ENCODE measurements at places on chromosomes 7 and 10. TPM values are rescaled to one million over a fixed set of nuclear protein-coding genes. Genes with fewer than 3 reads are reported as not detected.

The PPP1R9A gene
- 48.9 TPM for total RNA-seq

The HMX2 gene
- total RNA-seq = 0.17 TPM

The UPK3B gene
- total RNA-seq = 4.3 TPM

The EXOSC1 gene
- 21.3 TPM for total RNA-seq

The FZD8 gene
- total RNA-seq = 31.3 TPM

The CLRN3 gene
- total RNA-seq = 176 TPM

The DEPP1 gene
- 14.8 TPM for total RNA-seq

The NRCAM gene
- total RNA-seq = 2.3 TPM

- no peak for DNase-seq
These were observed at the start of gene ADGRA1 for GRCh38 chr10:133087679-133088178. TSS of gene ADGRA1 (plus strand) at chr10:133087924. CDS start at chr10:133088910, 986 bp downstream.

DNA sequence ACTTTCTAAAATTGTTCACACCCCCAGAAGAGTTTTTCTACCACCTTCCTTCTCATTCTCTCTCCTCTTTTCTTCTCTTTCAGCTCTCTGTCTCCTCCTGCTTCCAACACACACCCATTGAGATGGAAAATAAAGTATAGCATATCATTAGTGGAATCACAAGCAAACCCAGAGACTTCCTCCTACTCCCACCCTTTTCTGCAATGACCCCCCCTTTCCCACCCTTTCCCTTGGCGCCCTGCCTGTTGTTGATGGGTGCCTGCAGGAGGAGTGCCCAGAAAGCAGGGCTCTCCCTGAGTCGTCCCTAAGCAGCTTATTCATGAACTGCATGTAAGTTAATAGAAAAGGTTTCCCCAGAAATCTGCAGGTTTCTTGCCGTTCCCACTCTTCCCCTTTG lies 300.0 kb downstream of the PLXNA4 start:
- DNase-seq = no peak

DNA sequence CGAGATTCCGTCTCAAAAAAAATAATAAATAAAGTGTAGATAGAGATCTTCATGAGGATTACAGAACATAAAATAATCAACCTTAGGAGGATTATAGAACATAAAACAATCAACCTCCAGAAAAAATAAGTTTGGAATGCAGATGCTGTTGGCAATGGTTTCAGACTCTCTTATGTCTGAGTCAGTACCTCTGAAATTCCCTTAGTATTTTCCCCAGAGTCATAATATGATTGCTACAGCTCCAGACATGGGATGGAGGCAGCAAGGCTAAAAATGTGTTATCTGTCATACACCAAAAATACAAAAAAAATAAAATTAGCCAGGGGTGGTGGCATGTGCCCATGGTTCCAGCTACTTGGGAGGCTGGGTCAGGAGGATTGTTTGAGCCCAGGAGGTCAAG lies 22.2 kb downstream of the CADPS2 start:
- DNase-seq = no peak

DNA sequence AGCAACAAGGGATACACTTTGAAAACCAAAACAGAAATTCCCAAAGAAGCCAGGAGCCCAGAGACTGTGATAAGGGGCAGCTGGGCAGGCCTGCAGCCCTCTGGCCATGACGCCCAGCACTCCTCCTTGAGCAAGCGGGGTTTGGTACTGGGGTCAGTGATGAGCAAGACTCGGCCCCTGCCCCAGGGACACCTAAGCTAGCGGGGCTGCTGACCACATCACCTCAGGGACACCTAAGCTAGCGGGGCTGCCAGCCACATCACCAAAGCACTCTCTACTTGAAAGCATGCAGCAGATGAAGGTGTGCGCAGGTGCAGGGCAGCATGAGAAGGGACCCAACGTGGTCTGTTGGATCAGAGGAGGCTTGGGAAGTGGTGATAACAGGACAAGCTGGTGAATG lies 108.0 kb upstream of the PPP2R2D start:
- no peak for DNase-seq

GRCh38 chr7:46024263-46024916 lies 103.3 kb upstream of the IGFBP3 start:
- no peak for DNase-seq

DNA sequence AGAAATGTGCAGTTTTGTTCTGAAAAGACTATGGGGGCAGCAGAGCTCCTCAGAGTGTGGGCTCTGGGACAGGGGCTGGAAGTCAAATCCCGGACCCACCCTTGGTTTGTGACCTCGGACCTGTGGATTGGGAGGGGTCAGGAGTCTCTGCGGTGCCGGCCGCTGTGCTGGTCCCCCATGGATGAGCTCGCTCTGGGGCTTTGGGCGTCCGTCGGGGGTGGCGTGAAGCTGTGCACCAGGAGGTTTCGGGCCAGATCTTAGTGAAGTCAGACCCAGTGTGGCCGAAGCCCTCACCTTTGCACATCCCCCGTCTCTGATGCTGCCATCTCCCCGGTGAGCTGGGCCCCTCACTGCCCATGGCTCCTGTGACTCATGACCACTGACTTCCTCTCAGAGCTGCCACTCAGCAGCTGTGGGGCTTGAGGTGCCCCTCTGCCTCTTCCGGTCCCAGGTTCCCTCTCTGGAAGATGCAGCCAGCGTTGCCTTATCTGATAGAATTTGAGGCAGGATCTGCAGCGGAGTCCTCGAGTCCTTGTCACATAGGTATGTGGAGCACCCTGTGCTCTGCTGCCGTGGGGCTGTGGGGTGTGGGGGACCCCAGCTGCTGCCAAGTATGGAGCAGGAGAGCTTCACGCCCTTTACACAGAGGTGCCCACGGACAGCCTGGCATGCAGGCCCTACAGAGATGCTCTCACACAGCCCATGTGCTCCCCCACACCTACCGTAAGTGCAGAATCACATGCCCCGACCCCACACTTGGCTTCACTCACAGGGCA lies 11.4 kb upstream of the SCART1 start:
- no peak for DNase-seq

GRCh38 chr10:22244855-22245254 lies 27.0 kb upstream of the EBLN1 start:
- DNase-seq = no peak

GRCh38 chr10:96906864-96907263 lies 74.8 kb downstream of the LCOR start:
- no peak for DNase-seq

- DNase-seq = no peak
These were observed 201.4 kb upstream of the NPVF start for GRCh38 chr7:25429731-25430130.

- no peak for DNase-seq
These were observed 3.5 kb downstream of the STK31 start for GRCh38 chr7:23713285-23714149.

DNA sequence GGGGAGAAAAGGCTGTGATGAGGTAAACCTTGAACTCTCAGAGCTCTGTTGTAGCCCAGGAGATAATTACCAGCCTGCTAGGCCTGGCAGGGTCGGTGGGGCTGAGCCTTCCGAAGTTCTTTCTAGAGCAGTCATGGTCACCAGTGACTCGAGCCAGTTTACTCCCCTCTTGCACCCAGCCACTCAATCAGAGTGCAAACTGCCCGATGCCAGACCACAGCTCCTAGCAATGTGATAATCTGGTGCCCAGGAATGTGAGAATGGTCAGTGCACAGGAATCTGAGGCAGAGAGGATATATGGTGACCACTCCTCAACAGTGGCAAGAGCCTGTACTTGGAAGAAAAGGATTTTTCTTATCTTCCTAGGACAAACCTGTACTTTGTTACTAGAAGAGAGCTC lies 46.4 kb upstream of the KMT2E start:
- DNase-seq = no peak

DNA sequence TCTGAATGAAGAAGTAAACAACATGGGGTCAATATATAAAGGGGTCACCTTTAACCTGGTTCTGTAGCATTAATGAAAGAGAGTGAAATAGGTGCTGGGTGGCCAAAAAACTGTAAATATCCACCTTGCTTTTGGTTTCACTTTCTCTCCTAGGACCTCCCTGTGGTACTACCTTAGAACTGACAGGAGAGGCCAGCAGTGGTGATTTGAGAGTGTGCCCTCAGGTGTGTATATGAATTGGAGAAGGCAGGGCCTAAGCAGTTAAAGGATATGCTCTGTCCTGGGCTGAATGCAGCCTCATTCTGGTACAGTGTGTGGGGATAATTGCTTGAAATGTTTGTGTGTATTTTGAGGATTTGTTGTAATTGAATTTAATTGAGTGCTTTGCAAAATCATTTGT lies 62.0 kb downstream of the BBS9 start:
- DNase-seq = no peak

GRCh38 chr10:131246775-131247174 lies 64.7 kb downstream of the TCERG1L start:
- no peak for DNase-seq

GRCh38 chr7:65924193-65924592 lies 51.3 kb downstream of the VKORC1L1 start:
- no peak for DNase-seq

DNA sequence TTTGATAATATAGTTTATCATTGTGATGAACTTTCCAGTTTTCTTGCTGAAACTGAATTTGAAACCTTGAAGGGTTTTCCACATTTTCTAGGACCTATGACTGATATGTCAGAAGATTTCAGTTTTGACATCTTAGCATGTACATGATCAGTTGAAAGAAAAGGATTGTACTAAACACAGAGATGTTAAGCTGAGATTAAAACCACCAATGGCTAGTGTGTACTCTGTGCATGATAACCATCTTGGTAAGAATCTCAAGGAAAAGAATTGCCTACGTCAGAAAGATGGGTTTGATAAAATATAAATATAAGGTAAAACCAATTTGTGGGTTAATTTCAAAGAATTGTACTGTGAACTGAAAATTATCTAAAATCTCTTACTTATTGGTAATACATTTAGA lies 776.4 kb downstream of the GATA3 start:
- no peak for DNase-seq

- DNase-seq = no peak
These were observed 838 bp upstream of the DLX6 start for GRCh38 chr7:97004247-97005182.

GRCh38 chr7:6284461-6285360 lies 12.3 kb upstream of the CYTH3 start:
- DNase-seq = no peak

GRCh38 chr7:55336540-55336939 lies 28.6 kb upstream of the LANCL2 start:
- no peak for DNase-seq

DNA sequence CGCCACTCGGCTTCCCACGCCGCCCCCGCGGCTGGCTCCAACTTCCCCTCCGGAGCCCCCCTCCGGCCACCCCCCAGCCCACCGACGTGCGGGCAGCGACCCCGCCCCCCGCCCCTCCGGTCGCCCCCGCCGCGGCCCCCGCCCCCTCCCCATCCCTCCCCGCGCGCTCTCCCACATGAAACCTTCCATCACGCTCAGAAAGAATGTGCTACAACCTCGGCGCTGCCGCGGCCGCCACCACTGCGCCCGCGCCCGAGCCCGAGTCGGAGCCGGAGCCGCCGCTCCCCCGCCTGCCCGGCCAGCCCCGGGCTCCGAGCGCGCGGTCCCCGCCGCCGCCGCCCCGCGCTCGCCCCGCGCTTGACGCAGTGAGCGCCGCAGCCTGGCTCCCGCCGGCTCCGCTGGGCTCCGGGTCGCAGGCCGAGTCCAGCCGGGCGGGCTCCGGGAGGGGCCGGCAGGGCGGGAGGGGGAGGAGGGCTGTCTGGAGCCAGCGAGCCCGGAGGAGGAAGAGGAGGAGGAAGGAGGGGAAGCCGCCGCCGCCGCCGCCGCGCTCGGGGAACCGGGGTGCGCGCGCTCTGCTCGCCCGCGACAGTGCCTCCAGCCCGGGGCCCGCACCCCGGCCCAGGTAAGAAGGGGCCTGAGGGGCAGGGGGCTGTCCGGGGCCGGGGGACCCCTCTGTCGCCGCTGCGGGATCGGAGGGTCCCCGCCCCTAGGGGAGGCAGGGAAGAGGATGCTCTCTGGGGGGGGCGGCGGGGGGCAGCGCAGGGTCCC lies 4.3 kb upstream of the ELFN1 start:
- peak; percentile 46 for DNase-seq

GRCh38 chr7:83861-84632 lies 108.3 kb upstream of the FAM20C start:
- no peak for DNase-seq

GRCh38 chr10:15370856-15371701 lies at the start of gene FAM171A1:
TSS of gene FAM171A1 (minus strand) at chr10:15371289. CDS start at chr10:15371052, 237 bp downstream.
- DNase-seq = peak; percentile 77

DNA sequence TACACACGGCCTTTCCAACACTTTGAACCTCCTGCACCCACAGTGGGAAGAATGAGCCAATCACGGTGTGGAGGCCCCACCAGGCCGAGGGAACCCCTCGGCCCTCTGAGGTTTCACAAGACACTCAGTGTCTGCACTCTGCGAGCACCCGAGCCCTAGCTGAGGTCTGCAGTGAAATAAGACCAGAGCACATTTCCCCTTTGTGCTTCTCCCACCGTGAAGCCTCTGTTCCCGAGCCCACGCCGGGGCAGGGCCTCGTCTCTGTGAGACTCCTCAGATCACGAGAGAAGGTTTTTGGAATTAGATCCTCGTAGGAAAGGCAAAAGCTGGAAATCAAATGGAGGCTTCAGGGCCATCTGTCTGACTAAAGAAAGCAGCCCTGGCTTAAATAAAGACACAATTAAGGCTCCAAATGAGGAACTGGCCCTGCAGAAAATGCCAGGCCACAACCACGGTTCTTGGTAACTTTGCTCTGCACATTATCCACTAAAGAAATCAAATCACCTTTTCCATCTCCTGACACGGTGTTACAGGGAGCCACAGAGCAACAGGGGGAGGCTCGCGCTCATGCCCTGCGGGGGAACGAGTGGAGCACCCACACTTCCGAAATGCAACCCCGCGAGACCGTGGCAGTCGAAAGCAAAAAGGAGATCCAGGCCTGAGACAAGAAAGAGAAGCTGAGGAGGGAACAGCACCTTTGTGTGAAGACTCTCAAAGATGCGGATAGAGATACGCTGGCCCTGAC lies 43.7 kb downstream of the FAM53B start:
- no peak for DNase-seq

DNA sequence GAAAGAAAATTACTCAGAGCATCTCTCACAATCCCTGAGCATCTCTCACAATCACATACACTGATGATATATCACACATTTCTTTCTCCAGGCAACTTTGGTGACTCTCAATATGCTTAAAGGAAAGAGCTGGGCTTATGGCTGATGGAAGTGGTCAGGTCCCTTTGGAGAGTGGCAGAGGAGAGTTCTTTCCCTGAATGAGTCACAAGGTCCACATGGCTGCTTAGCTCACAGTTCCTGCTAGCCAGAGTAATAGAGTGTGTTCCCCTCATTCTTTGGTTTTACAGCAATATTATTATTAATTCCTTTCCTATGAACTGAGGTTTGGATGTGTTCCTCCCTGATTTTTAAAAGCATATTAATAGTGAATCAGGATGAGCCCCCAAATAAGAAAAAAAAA lies 287.4 kb downstream of the C7orf25 start:
- DNase-seq = no peak

DNA sequence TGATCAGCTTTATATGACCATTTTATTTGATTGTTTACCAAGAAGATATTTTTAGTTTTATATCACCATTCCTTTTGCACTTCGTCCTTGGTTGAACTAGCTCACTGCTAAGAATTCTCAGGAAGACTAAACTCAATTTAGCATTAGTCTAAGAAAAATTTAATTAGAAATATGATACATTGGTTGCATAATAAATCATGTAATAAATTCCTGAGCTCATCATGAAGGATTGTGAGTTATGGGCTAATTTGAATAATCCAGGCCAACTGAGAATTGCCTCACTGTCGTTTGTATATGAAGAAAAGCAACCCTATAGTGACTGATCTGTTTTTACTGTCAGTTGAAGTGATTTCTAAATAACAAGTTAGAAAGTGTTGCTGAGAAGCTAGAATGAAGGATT lies 725.5 kb downstream of the DNAJB9 start:
- DNase-seq = no peak
